HFFc6 (cell line): ENCODE measurements at places on chromosomes 6 and 20.
A peak's percentile ranks its signal among the peaks of the same experiment; 100 is the strongest.

- no peak for DNase-seq
Observed at GRCh38 chr6:5736016-5736738, 270.5 kb downstream of the NRN1 start.

GRCh38 chr6:100339574-100340255 is 125.0 kb downstream of the SIM1 start:
- DNase-seq, result no peak

GRCh38 chr6:157300006-157300405 is 23.3 kb downstream of the TMEM242 start:
- no peak for DNase-seq

DNA sequence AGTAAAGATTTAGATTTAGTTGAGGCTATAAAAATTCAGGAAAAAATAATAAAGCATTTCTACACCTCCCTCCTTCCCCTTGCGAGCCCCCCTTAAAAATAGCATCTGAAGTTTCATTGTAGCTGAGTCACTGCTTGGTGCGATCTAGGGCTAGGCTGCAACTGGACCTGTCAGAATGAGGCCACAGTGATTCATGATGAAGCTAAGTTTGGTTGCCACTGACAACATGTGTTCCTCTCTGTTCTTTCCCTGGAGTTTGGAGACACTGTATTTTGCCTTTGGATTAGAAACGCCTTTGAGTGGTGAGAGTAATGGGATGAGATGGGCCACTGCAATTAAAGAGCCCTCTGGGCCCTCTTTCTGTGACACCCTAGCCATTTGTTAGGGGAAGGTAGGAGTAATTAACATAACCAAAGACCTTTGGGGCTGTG is 334.1 kb downstream of the NRN1 start:
- DNase-seq, result peak; percentile 89

DNA sequence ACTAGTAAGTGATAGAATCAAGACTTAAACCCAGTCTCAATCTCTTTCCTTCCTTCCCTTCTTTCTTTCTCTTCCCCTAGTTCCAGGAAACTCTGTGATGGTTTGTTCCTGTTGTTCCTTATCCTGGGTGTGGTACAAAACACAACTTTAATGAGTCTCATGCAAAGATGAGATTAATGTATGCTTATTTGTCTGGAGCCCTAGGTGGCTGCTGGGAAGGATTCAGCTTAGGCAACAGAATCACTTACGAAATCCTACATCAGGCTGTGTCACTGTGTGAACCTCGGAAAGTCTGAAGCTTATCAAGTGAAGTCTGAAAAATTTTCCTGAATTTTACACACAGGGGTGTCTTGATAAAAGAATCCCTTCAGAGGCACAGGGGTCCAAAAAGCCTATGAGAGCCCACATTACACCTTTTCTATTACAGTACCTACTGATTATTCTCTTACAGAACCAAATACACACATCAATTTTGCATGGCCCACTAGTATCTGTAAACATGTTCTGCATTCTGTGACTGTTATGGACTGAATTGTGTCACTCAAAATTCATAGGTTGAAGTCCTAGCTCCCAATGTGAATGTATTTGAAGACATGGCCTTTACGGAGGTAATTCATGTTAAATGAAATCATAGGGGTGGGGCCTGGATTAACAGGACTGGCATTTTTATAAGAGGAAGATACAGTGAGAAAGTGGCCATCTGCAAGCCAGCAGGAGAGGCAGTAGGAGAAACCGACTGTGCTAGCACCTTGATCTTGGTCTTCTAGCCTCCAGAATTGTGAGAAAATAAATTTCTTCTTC is 144.7 kb downstream of the MYB start:
- DNase-seq, result no peak

DNA sequence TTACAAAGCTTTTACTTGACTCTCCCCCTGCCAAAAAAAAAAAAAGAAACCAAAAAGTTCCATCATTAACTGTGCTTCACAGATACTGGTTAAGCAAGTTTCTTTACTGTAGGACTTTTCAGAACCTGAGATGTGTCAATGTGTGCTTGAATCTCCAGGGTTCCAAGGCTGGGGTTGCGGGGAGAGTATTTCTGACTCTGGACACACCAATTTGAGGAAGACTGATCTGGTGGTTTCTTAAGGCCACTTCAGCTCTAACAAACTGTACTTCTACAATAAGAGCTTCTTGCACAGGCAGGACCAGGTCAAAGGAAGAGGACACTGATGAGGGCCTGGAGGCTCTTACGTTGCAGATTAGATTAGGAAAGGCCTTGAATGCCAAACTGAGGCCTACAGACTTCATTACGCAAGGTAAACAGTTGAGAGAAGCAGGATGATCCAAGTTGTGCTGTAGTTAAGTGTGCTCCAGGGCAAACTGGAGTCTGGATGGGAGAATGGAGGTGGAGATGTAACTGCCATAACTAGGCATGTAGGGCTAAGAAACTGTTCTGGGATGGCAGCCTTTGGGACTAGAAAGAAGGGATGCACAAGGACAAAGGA is 24.4 kb downstream of the COMMD7 start:
- no peak for DNase-seq

- no peak for DNase-seq
Observed at GRCh38 chr6:138038142-138038870, 68.9 kb downstream of the PERP start.

DNA sequence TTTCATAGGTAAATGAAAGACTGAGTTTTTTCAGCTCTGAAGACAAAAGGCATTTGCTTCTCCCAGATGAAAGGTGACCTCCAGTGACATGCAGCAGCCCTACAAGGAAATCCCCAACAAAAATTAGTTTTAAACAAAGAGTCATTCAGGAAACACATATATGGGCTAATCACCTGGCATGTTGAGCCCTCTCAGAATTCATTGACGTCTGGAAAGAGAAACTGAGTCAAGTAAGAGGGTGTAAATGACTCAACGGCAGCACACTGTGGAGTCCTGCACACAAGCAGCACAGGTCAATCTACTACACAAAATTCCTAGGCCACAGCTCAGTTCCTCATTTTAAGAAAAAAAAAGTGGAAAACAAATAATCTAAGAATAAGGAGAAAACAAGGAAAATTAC is 592.3 kb downstream of the EPHA7 start:
- no peak for DNase-seq

DNA sequence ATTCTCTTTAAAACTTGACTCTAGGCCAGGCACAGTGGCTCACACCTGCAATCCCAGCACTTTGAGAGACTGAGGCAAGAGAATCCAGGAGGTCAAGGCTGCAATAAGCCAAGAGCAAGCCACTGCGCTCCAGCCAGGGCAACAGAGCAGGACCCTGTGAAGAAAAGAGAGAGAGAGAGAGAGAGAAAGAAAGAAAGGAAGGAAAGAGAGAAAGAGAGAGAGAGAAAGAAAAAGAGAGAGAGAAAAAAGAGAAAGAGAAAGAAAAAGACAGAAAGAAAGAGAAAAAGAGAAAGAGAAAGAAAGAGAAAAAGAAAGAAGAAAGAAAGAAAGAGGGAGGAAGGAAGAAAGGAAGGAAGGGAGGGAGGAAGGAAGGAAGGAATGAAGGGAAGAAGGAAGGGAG is 76.7 kb downstream of the RIN2 start:
- no peak for DNase-seq

GRCh38 chr6:71852948-71853347 is 33.4 kb upstream of the RIMS1 start:
- no peak for DNase-seq

DNA sequence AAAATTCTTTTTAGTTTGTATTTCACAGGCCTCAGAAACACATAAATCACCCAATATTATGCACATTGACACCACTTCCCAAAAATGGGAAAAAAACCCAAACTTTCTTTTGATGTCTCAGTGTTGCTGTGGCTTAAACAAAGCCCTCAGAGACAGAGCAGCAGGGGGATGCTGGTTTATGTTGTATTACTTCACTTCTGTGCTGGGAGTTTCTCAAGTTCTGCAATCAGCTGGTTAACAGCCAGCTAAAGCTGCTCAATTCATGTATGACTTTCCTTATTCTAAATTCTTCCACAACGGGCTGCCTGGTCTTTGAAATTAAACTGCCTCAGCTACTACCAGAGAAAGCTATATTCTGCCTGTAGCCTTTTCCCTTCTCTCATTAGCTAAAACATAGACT is 5.6 kb downstream of the FILIP1 start:
- DNase-seq, result no peak

GRCh38 chr6:1315560-1316386 is 3.9 kb downstream of the FOXQ1 start:
- no peak for DNase-seq

DNA sequence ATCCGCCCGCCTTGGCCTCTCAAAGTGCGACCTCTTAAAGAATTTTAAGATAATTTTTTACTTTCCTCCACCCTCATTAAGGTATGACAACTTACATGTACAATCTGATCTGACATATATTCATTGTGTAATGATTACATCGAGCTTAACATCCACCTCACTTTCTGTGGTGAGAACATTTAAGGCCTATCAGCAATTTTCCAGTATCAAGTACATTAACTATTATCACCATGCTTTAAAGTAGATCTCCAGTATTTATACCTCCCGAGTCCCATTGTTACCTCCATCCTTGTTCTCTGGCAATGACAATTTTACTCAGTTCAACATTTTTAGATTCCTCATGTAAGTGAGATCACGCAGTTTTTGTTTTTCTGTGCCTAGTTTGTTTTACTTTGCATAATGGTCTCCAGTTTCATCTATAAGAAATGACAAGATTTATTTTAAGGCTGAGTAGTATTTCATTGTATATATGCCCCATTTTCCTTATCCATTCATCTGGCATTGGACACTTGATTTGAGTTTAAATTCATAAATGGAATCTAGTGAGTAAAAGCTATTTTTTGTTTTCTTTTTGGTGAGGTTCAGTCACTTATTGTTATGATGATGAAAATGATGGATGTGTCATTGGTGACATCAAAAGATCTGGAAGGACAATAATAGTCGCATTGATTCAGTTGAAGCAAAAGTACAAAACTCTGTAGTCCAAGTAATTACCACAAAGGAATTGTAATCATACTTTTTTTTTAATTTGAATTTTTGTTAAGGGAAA is 87.0 kb downstream of the OR2B2 start:
- DNase-seq, result no peak

DNA sequence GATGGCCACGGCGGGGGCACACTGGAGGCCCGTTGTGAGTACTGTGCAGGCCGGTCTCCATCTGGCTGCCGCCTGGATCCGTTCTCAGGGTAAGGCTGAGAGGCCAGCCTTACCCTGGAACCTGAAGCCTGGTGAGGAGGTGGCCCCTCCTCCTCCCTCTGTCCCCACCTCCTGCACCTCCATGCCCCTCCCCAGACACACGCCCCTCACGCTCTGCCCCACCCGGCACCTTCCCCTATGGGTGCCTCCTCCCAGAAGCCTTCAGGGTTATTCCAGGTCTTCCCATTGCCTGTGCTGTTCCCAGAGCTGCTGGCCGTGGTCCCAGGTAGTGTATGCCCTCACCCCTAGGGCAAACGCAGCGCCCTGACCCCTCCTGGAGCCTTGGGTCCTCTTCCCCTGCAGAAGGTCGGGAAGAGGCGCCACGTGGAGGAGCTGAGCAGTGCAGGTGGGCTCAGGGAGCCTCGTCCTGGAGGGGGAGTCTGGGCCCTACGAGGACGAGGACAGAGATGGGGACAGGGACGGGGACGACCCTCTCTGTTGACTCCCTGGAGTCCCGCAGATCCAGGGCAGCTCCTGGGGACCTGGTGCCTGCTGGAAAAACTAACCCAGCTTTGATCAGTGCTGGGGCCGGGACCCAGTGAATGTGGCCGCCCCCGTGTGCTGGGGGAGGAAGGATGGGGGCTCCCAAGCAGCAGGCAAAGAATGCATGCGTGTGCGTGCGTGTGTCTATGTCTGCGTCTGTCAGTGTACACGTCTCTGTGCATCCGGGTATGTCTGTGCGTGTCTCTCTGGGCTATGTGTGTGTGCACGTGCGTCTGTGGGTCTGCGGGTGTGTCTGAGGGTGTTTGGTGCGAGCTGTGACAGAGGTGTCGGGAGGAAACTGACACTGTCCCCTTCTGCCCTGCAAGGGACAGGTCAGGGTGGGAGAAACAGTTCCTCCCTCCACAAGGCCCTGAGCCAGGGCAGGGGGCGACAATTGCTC is 8.2 kb upstream of the HRH3 start:
- no peak for DNase-seq

GRCh38 chr6:49653942-49654341 is 17.3 kb upstream of the RHAG start:
- no peak for DNase-seq

DNA sequence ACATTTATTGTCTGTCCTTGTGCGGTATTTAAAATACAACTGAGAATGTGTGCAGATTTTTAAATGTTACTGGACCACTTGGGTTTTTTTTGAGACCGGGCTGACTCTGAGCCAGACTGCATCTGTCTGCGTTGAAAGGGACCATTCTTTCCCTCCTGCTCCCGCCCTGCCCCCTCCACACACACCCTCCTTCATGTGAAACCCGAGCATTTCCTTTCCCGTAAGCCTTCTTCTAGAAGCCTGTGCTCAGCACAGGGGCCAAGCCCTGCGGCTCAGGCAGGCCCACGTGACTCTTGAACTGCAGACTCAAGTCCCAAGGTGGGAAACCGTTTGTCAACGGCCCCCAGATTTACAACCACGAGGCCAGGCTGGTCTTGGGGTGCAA is 82.7 kb upstream of the FOXC1 start:
- no peak for DNase-seq

- peak; percentile 18 for DNase-seq
Observed at GRCh38 chr6:114096561-114097172, 125.7 kb upstream of the HDAC2 start.

GRCh38 chr6:150905769-150906168 is 40.3 kb downstream of the MTHFD1L start:
- DNase-seq, result no peak

DNA sequence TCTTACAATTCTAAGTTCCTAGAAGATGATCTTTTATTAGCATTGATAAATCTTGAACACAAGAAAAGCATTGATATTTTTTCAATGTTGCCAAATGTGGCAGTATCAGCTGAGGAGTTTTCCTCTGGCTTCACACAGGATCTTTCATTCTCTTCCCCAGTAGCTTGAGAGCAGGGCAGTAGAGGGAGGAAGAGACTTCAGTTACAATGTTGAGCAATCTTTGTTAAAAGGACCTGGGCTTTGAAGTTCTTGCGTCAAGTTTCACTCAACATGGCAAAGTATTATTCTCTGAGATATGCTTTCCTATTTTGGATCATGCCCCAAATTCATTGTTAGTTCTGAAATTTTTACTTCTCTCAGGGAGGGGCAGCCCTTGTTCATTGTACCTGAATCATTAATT is 238.0 kb downstream of the COL12A1 start:
- no peak for DNase-seq
